CD4-positive, alpha-beta T cell treated with Interleukin-6 at 100 ng/mL for 8 hours (primary cell): ENCODE measurements at places on chromosomes 3 and 15.

DNA sequence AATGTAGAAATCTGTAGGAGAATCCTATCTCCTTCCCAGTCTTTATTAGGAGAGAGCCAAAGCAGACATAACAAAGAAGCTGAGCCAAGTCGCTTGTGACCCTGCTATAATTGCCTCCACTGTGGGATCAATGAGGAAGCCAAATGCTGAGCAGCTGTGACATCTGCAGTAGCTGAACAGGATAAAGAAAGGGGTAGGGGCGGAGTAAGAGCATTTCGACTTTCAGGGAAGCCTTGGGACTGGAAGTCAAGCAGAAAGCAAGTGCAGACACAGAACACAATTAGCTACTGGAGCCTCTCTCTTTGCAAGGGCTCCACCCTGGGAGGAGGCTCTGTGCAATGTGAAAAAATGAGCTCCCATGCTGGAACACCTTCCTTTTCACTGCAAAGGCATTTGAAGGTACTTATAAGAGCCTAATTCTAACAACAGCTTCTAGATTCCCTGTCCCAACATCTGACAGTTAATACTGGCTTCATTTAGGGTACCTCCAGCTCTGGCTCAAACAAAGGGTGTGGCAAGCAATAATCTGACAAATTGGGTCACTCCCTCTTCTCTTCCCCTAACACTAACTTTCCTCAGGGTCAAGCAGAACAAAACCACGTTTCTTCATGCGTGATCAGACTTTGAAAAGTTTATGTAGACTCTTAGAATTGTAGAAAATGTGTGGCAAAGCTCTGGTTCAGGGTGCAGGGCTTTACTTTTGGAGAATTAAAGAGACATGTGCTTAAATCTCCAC, 166.4 kb downstream of the CADPS start:
- no peak for DNase-seq

DNA sequence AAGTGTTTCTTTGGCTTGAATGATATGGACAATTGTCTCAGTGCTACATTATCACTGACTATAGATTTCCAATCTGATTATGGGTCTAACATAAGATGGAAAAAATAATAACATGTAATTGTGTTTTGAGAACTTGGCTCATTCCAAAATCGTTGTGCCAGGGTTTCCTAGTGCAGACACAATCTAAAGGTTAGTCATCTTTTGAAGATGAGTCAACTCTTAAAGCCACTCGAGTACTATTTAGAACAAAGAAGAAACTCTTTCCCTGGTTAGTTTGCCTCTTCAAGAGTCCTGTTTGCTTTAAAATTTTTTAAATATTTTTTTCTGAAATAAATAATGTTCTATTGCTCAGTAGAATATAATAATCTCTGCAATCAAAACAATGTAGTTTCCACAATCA, 301.0 kb downstream of the CADM2 start:
- no peak for DNase-seq

DNA sequence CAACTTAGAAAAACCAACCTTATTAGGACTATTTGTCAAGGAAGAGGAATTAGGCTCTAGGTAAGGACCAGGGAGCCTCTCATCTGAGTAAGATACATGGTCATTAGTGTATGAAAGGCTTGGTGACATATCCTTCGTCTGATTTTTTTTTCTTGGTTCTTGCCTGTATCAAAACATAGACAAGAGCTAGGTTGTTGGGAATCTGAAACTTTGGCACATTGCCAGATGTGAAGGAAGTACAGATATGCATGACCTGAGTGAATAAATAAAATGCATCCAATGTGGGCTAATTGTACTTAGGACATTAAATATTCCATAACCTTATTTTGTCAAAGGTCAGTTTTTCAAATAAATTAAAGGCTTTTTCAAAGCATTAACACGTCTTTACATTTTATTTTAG, 151.8 kb downstream of the SYNPR start:
- DNase-seq, result no peak

DNA sequence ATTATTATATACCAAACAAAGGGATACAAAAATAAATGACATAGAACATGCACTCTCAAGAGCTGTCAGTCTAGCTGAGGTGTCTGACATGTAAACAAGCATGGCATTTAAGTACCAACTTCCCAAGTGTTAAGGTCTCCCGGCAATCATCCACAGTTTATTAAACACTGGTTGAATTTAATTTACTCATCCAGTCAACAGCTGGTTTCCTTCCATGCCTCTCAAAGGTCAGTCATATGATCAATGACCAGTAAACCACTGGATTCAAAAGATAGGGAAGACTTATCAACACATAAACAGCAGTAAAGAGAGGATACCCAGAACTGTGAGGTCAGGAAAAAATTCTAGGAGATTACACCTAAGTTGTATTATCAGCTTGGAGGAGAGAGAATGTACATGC, 80.4 kb downstream of the ADAM10 start:
- no peak for DNase-seq

DNA sequence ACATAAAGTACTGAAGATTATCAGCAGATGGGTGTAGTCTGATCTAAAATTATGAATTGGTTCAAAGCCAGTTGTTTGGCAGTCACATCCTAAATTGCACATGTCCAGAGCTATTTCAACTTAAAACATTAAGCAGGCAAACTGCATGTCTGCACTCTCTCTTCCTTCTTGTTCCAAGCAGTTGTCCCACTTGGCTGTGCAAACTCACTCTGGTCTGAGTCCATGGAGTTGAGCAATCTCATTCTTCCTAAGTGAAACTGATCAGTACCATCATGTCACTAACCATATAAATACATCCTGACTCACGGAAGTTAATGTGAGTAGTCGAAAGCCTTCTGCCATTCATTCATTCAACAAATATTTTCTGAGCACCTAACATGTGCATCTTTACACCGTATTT, 353.0 kb downstream of the ROBO1 start:
- no peak for DNase-seq

DNA sequence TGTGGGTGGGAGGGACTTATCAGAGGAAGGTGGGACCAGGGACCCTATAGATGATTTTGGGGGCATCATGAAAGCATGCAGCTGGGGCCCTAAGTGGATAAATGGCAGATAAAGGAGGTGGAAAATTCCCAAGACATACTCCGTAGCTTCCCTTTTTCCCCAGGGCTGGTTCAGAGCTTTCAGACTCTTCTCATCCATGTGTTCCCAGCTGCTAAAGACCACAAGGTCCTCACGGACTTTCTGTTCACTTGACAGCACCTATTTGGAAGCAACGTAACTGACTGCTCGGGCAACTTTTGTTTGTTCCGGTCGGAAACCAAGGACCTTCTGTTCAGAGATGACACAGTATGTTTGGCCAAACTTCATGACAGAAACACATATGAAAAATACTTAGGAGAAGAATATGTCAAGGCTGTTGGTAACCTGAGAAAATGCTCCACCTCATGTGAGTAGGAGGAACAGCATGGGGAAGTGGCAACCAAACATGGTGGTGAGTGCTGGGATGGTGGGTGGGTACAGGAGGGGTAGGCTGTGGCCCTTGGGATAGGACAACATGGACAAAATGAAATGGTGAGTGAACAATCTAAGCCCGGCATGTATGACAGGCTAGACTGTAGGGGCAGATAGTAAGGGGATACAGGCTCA, 28.7 kb upstream of the SRPRB start:
- no peak for DNase-seq

DNA sequence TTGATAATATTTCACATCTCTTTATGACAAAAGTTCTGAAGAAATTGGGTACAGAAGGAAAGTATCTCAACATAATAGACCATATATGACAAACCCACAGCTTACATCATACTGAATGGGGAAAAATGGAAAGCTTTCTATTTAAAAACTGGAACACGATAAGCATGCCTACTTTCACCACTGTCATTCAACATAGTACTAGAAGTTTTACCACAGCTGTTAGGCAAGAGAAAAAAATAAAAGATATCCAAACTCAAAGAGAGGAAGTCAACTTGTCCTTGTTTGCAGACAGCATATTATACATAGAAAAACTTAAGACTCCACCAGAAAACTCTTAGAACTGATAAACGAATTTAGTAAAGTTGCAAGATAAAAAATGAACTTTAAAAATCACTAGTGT, 40.3 kb downstream of the COPS2 start:
- DNase-seq, result no peak

DNA sequence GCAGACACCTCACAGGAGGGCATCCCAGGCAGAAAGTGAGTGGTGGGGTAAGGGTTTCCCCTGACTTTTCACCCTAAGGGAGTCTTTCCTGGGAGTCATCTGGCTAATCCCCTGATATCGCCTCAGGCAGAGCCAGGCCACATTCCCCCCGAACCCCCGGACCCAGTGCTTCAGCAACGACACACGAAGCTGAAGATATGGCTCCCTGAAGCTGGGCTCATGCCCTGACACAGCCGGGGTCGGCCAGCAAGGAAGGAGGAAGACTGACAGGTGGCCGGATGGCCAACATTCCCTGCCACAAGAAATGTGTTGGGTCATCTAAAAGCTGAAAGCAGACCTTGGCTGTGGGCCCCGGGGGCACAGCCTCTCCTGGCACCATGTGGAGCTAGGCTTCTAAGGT, 14.4 kb downstream of the CHST13 start:
- no peak for DNase-seq

DNA sequence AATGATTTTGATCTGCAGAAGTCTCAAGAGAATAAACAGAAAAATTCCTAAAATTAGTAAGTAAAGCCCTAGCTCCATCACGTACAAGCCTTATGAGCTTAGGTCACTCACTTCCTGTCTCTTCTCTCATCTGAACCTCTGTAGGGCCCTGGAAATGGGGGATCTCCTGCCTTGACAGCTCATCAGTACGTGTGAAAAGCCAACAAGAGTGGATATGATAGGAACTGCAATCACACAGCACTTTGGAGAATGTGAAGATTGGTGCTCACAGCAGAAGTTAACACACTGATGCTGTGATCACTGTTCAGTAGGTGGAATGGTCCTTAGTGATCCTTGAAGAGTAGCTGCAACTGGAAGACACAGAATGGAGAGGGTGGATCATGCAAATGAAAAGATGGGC, 27.8 kb upstream of the ALDH1L1 start:
- no peak for DNase-seq

- DNase-seq, result no peak
These were observed 14.7 kb upstream of the RYR3 start for GRCh38 chr15:33296050-33296449.

- DNase-seq, result no peak
These were observed 6.5 kb downstream of the EPHB3 start for GRCh38 chr3:184567946-184568559.

- no peak for DNase-seq
These were observed 241.6 kb downstream of the UACA start for GRCh38 chr15:70521576-70522322.

GRCh38 chr3:184742676-184743135, 30.8 kb upstream of the MAGEF1 start:
- no peak for DNase-seq

DNA sequence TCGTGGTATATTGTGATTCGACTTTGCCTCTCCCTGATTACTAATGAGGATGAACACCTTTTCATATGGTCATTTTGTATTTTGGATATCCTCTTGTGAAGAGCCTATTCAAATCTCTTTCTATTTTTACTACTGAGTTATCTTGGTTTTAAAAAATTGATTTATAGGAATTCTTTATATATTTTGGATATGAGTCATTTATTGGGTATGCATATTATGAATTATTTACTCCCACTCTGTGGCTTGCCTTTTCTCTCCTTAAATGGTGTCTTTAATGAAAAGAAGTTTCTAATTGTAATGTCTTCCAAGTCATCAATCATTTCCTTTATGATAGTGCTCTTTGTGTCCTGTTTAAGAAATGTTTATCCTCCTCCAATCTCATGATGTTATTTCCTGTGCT, 191.5 kb upstream of the DPH6 start:
- no peak for DNase-seq

GRCh38 chr3:127488141-127488672, 102.3 kb downstream of the TPRA1 start:
- DNase-seq, result no peak

DNA sequence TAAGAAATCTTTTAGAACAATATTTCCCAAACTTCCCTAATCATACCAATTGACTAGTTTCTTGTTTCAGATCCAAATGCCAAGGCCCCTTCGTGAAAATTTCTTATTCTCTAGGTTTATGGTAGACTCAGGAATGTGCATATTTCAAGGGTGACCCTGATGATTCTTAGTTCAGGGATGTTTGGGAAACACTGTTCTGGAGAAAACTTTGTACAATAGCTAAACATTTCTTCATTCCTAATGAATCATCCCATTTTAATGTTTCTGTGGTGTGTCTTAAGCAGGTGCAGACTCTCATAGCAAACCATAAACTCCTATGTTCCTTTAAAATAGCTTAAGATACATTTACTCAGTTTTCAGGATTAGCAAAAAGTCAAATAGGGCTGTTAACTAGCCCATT, 314.5 kb downstream of the TIGIT start:
- DNase-seq, result no peak

DNA sequence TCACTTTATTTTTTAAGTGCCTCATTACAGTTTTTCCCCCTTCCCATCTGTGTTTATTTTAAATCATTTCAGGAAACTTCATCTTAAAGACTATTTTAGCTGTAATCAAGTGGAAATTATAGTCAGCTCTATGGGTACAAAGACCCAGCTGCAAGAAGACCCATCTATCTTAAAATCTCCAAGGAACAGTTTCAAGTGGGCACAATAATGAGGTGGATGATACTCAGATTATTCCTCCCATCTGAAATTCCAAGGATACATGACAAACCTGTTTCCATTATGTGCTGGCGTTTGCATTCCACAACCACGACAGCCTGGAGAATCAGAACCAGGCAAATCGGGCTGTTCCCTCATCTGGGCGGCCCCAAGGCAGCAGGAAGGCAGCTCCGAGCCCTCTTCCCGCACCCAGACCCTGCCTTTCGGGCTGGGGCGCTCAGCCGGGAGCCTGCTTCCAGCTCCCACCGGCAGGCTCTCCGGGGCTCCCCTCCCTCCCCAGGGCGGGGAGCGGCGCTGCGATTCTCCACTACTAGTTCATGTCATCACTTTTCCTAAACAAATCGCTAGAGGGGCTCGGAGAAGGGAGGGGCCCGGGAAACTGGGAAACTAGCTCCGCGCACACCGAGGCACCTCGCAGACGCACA, at the start of gene MGLL:
Gene MGLL, minus strand, starts transcription at position 475 of the 641 bp plus-strand sequence. Its CDS starts 197 bp downstream, at position 278.
- no peak for DNase-seq

DNA sequence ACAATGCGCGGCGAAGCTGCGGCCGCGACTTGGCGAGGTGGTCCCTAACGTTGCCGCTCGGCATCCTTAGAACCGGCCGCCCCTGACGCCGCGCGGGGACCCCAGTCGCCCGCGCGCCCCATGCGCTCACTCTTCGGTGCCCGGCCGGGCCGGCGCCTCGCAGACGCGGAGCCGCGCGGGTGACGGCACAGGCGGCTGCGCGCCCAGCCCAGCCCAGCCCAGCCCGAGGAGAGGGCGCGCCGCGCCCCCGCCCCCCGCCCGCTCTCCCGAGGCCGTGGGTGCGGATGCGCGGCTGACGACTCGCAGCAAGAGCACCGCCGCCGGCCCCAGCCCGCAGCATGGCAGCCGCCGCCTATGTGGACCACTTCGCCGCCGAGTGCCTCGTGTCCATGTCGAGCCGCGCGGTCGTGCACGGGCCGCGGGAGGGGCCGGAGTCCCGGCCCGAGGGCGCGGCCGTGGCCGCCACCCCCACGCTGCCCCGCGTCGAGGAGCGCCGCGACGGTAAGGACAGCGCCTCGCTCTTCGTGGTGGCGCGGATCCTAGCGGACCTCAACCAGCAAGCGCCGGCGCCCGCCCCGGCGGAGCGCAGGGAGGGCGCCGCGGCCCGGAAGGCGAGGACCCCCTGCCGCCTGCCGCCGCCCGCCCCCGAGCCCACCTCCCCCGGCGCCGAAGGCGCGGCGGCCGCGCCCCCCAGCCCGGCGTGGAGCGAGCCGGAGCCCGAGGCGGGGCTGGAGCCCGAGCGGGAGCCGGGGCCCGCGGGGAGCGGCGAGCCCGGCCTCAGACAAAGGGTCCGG, 437 bp downstream of the KLF13 start:
- DNase-seq, result peak; percentile 77

GRCh38 chr3:51751287-51751686, 27.8 kb downstream of the IQCF6 start:
- no peak for DNase-seq
